Activated CD8-positive, alpha-beta T cell treated with anti-CD3 and anti-CD28 coated beads, Interleukin-2, amount 10 ng/mL, durations not matched to agents 7 days and 5 days (primary cell): ENCODE measurements at places on chromosomes 5 and 9. TPM values are rescaled to one million over a fixed set of nuclear protein-coding genes. Genes with fewer than 3 reads are reported as not detected.

DNA sequence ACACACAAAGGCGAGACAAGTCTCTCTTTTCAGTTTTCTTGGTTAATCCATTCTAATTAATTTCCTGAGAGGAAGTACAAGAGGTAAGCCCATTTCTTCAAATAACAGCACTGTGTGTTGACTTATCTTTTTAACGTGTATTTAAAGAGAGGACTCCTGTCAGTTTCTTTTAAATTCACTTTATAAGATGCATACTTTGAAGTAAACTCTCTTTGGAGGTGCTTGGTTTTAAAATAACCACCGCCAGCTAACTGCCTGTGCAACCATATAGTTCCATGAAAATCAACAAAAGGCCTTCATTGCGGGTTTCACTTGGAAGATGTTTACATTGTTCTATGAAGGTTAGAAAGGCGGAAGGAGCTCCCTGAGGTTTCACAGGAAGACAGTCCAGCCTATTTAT, 13.1 kb upstream of the SERINC5 start:
- no peak for DNase-seq
- H3K4me3 ChIP-seq: peak overlapping the region; percentile 66
- no peaks in the 10 kb centered on the region for H3K27me3 ChIP-seq

- no peak overlapping the region for H3K27ac ChIP-seq
- no peaks in the 10 kb centered on the region for H3K4me1 ChIP-seq
- H3K27me3 ChIP-seq: peaks cover 18% of the 10 kb centered on the region
- no peak for DNase-seq
Observed at GRCh38 chr9:27394154-27394825, 97.3 kb upstream of the EQTN start.

DNA sequence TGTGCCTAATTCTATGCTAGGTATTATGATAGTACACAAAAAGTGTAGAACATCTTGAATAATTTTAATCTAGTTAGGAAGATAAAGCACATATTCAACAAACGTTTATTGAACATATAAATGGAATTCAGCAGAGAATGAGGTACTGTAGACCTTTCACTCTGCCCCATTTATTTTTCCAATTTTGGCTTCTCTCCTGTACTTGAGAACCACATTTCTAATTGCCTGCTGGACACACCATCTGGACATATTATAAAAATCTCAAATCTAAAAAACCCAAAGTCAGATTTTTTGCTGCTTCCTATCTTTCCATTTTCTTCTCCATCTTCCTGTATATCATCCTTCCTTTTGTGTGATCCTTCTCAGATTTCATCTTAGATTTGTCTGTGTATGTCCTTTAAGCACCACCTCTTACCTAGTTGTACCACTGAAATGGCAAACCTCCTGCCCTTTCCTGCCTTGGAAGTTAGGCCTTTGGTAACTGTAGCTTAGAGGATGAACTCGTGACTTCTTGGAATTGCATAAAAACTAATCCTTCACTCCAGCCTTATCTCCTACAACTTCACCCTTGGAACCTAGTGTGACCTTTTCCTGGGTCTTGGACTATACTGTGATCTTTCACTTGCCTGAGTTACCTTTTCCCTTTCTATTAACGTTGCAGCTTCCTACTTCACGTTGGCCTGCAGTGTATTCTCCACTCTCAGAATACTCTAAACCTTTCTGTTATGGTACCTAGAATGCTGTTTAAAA, 8.8 kb downstream of the SLC26A2 start:
- H3K4me3 ChIP-seq: no peak overlapping the region
- H3K4me1 ChIP-seq: no peaks in the 10 kb centered on the region
- no peaks in the 10 kb centered on the region for H3K27me3 ChIP-seq
- H3K36me3 ChIP-seq: no peaks in the 10 kb centered on the region

- no peaks in the 10 kb centered on the region for H3K36me3 ChIP-seq
- H3K4me1 ChIP-seq: no peaks in the 10 kb centered on the region
- H3K27ac ChIP-seq: no peak overlapping the region
- H3K27me3 ChIP-seq: peaks cover 4% of the 10 kb centered on the region
- DNase-seq: no peak
- H3K4me3 ChIP-seq: no peak overlapping the region
Observed at GRCh38 chr5:102216678-102217077, 79.4 kb downstream of the SLCO4C1 start.

DNA sequence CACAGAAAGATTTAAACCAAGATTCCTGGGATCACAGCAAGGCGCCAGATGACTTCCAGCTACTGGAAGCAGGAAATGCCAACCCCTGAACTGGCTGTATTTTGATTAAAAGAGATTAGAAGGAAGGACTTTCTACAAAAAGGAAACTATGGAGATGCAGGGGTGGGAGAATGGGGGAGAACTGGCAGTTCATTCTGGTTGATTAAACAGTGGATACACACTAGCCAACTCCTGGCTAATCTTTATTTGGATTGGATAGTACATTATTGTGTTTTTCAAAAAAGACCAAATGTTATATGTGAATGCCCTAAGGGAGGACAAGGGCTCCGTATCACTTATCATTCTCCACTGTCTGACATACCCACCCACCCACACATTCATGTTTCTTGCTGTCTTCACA, 93.2 kb downstream of the CDO1 start:
- no peak overlapping the region for H3K4me3 ChIP-seq
- no peak for DNase-seq
- no peaks in the 10 kb centered on the region for H3K4me1 ChIP-seq

GRCh38 chr5:139368613-139369012, 14.5 kb downstream of the SLC23A1 start:
- no peak for DNase-seq
- H3K4me3 ChIP-seq: no peak overlapping the region
- peaks cover 24% of the 10 kb centered on the region for H3K4me1 ChIP-seq
- H3K27me3 ChIP-seq: no peaks in the 10 kb centered on the region
- peaks cover 45% of the 10 kb centered on the region for H3K36me3 ChIP-seq

DNA sequence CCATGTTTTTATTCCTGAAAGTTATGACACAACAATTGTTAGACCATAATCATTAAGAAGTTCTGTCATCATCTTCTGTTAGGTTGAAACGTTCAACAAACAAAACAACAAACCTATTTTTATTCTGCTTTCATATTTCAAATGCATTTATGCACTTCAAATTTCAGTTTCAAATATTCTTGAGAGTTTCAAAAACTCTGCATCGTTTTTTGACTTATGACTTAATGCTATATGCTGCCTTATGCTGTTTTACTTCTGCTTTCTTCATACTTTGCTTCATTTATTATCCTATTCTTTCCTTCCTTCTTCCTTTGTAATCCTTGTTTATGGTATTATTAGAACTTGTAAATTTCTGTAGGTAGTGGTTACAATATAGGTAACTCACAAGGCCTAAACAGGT, 95.0 kb downstream of the PCSK1 start:
- no peak overlapping the region for H3K27ac ChIP-seq
- peaks cover 16% of the 10 kb centered on the region for H3K27me3 ChIP-seq
- H3K4me1 ChIP-seq: no peaks in the 10 kb centered on the region
- H3K36me3 ChIP-seq: no peaks in the 10 kb centered on the region

DNA sequence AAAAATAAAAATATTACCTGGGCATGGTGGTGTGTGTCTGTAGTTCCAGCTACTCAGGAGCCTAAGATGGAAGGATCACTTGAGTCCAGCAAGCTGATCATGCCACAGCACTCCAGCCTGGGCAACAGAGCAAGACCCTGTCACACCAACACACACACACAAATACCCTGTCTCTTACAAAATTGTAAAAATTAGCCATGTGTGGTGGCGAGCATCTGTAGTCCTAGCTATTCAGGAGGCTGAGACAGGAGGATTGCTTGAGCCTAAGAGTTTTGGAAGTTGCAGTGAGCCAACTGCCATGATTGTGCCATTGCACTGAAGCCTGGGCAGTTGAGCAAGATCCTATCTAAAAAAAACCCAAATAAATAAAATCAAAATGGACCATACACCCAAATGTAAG, 32.1 kb upstream of the DENND4C start:
- no peak for DNase-seq
- no peaks in the 10 kb centered on the region for H3K36me3 ChIP-seq
- H3K4me3 ChIP-seq: no peak overlapping the region
- peaks cover 14% of the 10 kb centered on the region for H3K4me1 ChIP-seq
- no peaks in the 10 kb centered on the region for H3K27me3 ChIP-seq

DNA sequence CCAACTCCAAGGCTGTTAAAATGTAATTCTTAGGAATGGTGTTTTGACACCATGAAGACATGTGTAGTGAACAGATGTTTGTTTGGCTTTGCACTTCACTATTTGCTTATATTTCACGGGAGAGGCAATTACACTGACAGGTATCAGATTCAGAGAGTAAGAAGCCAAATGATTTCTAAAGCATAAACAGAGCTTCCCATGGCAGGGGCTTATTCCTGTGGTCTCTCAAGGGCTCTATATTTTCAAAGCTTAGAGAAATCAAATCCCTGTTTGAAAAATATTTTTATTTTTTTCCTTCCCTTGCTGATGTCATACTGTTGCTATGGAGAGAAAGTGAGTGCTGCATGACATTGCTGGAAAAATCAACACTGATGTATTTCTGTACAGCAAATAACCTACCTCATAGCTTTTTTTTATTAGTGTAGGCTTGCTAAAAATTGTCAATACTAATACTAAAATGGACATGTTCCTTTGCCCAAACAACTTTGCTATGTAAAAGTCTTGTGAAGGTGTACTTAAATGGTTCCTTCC, 161.4 kb downstream of the GIN1 start:
- no peaks in the 10 kb centered on the region for H3K27me3 ChIP-seq
- H3K27ac ChIP-seq: no peak overlapping the region
- H3K36me3 ChIP-seq: peaks cover 3% of the 10 kb centered on the region
- no peak for DNase-seq
- H3K4me1 ChIP-seq: no peaks in the 10 kb centered on the region

DNA sequence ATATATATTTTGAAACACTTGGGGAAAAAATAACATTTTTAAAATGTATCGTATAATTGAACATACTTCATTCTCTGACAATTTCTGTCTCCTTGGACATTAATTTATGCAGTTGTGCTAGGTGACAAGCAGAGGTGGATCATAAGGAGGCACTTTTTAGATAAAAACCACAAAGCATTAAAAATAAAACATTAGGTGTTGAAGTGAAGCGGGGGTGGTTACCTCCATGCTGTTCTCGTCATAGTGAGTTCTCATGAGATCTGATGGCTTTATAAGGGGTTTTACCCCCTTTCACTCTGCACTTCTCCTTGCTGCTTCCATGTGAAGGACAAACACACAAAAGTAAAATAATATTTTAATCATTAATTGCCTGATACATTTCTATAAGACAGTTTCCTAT, 11.9 kb upstream of the COX7C start:
- no peaks in the 10 kb centered on the region for H3K4me1 ChIP-seq
- H3K27me3 ChIP-seq: peaks cover 7% of the 10 kb centered on the region
- no peak for DNase-seq
- no peak overlapping the region for H3K4me3 ChIP-seq
- H3K36me3 ChIP-seq: no peaks in the 10 kb centered on the region

DNA sequence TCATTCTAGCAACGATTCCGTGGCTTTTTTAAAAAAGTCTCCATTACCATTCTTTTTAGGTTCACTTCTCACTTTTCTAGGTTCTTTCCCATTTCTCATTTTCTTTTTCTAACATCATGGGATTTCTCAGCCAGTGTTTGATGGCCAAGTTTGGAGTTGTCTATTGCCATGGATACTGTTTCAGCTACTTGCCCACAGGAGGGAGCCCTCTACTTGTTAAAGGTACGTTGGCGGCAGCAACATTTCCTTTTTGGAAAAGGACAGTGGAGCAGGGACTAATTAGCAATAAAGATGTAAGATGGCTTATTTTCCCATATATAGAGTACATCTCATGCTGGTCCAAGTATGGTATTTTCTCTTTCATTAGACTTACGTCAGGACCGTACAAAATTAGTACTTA, 2257.5 kb upstream of the C9orf72 start:
- no peak overlapping the region for H3K27ac ChIP-seq
- H3K36me3 ChIP-seq: no peaks in the 10 kb centered on the region
- no peak for DNase-seq

- no peak overlapping the region for H3K27ac ChIP-seq
- peaks cover 9% of the 10 kb centered on the region for H3K4me1 ChIP-seq
- H3K27me3 ChIP-seq: no peaks in the 10 kb centered on the region
- H3K4me3 ChIP-seq: no peak overlapping the region
- DNase-seq: no peak
Observed at GRCh38 chr5:177508837-177509236, 789 bp downstream of the DOK3 start.

- DNase-seq: peak; percentile 51
- peak overlapping the region; percentile 45 for H3K4me3 ChIP-seq
- H3K4me1 ChIP-seq: peaks cover 30% of the 10 kb centered on the region
- H3K27ac ChIP-seq: peak overlapping the region; percentile 26
- no peaks in the 10 kb centered on the region for H3K27me3 ChIP-seq
Observed at GRCh38 chr9:128124873-128125579, 2.5 kb downstream of the PTGES2 start.

- peaks cover 12% of the 10 kb centered on the region for H3K4me1 ChIP-seq
- DNase-seq: no peak
- peaks cover 2% of the 10 kb centered on the region for H3K36me3 ChIP-seq
- no peaks in the 10 kb centered on the region for H3K27me3 ChIP-seq
- H3K27ac ChIP-seq: no peak overlapping the region
Observed at GRCh38 chr9:96100385-96101300, 201.3 kb downstream of the HSD17B3 start.

GRCh38 chr9:133139246-133140173, 18.5 kb upstream of the RALGDS start:
- peaks cover 87% of the 10 kb centered on the region for H3K4me1 ChIP-seq
- peaks cover 14% of the 10 kb centered on the region for H3K36me3 ChIP-seq
- H3K27ac ChIP-seq: peak overlapping the region; percentile 66

GRCh38 chr5:137778772-137779564, 24.8 kb upstream of the HNRNPA0 start:
- H3K36me3 ChIP-seq: no peaks in the 10 kb centered on the region
- DNase-seq: no peak
- no peaks in the 10 kb centered on the region for H3K27me3 ChIP-seq
- H3K4me1 ChIP-seq: no peaks in the 10 kb centered on the region

- no peak overlapping the region for H3K27ac ChIP-seq
- peaks cover under 1% of the 10 kb centered on the region for H3K4me1 ChIP-seq
- H3K36me3 ChIP-seq: no peaks in the 10 kb centered on the region
Observed at GRCh38 chr9:92501671-92502393, 19.5 kb upstream of the ASPN start.

- peak overlapping the region; percentile 88 for H3K27ac ChIP-seq
- peak overlapping the region; percentile 55 for H3K4me3 ChIP-seq
- peaks cover 33% of the 10 kb centered on the region for H3K4me1 ChIP-seq
- H3K36me3 ChIP-seq: peaks cover 4% of the 10 kb centered on the region
- H3K27me3 ChIP-seq: no peaks in the 10 kb centered on the region
Observed at GRCh38 chr5:68405784-68406743, 190.5 kb downstream of the PIK3R1 start.

- H3K4me1 ChIP-seq: peaks cover 31% of the 10 kb centered on the region
- DNase-seq: peak; percentile 21
- H3K4me3 ChIP-seq: no peak overlapping the region
- no peak overlapping the region for H3K27ac ChIP-seq
- no peaks in the 10 kb centered on the region for H3K27me3 ChIP-seq
Observed at GRCh38 chr5:133397348-133397747, 215.0 kb downstream of the FSTL4 start.

- H3K4me3 ChIP-seq: peak overlapping the region; percentile 16
- H3K27me3 ChIP-seq: peaks cover 32% of the 10 kb centered on the region
- H3K27ac ChIP-seq: no peak overlapping the region
- DNase-seq: peak; percentile 48
Observed at GRCh38 chr5:180080486-180081280, 9.1 kb upstream of the RNF130 start.

- H3K27ac ChIP-seq: no peak overlapping the region
- H3K4me3 ChIP-seq: no peak overlapping the region
- peaks cover 14% of the 10 kb centered on the region for H3K4me1 ChIP-seq
- H3K27me3 ChIP-seq: no peaks in the 10 kb centered on the region
Observed at GRCh38 chr5:102794677-102795331, 39.7 kb downstream of the PAM start.

Gene OR2K2
- total RNA-seq: not detected

Gene SLC6A7
- not detected for total RNA-seq

Gene CATSPER3
- total RNA-seq: 0.68 TPM

Gene NOXA1
- total RNA-seq: 0.52 TPM

Gene LURAP1L
- total RNA-seq: not detected

Gene SOWAHA
- total RNA-seq: not detected

Gene NME5
- total RNA-seq: not detected

Gene NUDCD2
- total RNA-seq: 43.4 TPM

Gene IRGM
- total RNA-seq: 4.1 TPM
